Right hindlimb (tissue), 1 donor: ENCODE measurements at places on chromosomes 12 and 14.

- DNase-seq: peak; percentile 61
Measured at GRCh38 chr12:27960821-27961220, 11.7 kb downstream of the PTHLH start.

- no peak for DNase-seq
Measured at GRCh38 chr12:92771001-92771400, 68.2 kb downstream of the PLEKHG7 start.

GRCh38 chr14:49196327-49196726 lies 389.9 kb downstream of the RPS29 start:
- DNase-seq: no peak

DNA sequence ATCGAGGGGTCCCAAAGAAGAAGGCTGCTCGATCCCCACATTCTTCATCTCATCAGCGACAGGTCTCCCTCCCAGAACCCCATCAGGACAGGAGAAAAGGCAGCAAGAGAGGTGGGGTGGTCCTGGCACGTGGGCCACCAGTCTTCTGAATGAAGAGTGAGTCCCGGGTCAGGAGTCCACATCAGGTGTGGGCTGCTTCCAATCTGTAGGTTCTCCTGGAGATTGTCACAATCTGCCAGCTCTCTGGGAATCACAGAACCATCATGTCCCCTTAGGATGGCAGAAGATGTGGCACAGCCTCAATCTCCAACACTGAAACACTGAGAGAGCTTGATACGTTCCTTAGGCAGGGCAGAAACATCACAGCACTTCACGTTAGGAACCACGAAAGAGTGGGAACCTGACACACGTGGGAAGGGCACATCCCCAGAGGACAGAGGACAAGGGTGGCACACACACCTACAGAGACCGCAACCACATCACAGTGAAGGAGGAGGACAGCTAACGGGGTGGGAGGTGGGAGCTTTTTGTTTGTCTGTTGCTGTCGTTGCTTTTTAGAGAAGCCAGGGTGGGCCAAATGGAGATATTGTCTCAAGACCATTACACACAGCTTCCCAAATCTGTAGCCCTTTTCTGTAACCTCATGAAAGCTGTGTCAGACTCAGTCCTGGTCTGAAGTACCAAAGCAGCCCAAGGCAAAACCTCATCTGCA lies 284.5 kb downstream of the DPF3 start:
- no peak for DNase-seq

GRCh38 chr12:99343960-99344359 lies 303.6 kb upstream of the GARIN6 start:
- DNase-seq: no peak

GRCh38 chr12:92462527-92462926 lies 240.3 kb upstream of the PLEKHG7 start:
- DNase-seq: no peak
